ENCODE measurements at places on chromosomes 12 and 14.

- DNase-seq: no peak
Observed at GRCh38 chr12:102993537-102993936, 36.1 kb downstream of the ASCL1 start.

DNA sequence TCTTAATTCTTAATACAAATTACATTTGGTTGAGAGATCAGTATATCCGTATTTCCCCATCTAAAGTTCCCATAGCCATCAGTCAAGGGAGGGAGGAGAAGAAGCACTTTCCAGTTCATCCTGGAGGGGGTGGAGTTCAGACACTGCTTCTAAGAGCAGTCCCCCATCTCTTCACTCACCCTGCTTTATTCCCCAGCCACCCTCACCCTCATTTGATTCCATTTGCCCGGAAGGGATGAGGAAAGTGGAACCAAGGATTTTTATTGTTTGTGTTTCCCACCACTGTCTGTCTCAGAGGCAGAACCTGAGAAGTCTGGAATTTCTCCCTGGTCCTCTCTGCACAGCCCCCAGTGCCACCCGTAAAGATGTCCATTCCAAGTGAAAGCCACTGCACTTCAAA is 134.2 kb upstream of the HIF1A start:
- DNase-seq: no peak

- no peak for DNase-seq
Observed at GRCh38 chr12:52063981-52064649, 5.7 kb upstream of the ATG101 start.

DNA sequence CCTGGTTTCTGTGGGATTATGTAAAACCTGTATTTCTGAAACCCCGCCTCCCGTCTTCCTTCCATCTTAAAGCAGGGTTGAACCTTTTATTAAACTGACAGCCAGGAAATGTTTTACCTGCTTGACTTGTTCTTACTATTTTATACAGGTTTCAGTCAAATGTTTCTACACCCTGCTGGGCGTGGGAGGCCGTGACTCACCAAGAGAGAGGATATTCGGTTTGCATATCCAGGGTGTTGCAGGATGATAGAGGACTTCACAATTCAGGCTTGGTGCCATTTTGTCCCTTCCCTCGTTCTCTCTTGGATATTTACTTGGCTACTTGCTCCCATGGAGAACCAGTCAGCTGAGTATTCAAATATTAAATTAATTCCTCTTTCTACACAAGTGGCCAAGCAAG is 69.7 kb downstream of the ARF6 start:
- no peak for DNase-seq

GRCh38 chr12:1851151-1851701 is 30.9 kb downstream of the LRTM2 start:
- no peak for DNase-seq
